A172 (cell line): ENCODE measurements at places on chromosomes 11 and 22. TPM values are rescaled to one million over a fixed set of nuclear protein-coding genes. Genes with fewer than 3 reads are reported as not detected.

GVQW3 gene
- 1.1 and 2.1 TPM in 2 replicates for total RNA-seq

KCNJ5 gene
- 0.21 and 0.46 TPM in 2 replicates for total RNA-seq

MFNG gene
- total RNA-seq, result 0.86 and 0.95 TPM in 2 replicates

RASL10A gene
- not detected in 2 replicates for total RNA-seq

SCGB1D2 gene
- total RNA-seq, result not detected in 2 replicates

MMP8 gene
- total RNA-seq, result not detected in 2 replicates

SUSD2 gene
- total RNA-seq, result 1.1 and 2.6 TPM in 2 replicates
